ENCODE measurements at places on chromosomes 6 and 20. TPM values are rescaled to one million over a fixed set of nuclear protein-coding genes. Genes with fewer than 3 reads are reported as not detected.

IL20RA gene
- total RNA-seq: not detected

SHLD1 gene
- total RNA-seq: 0.74 TPM

PACSIN1 gene
- total RNA-seq: not detected

ASIP gene
- not detected for total RNA-seq

LGSN gene
- total RNA-seq: not detected

PTPRT gene
- total RNA-seq: not detected

MLN gene
- total RNA-seq: not detected

PTK7 gene
- 257 TPM for total RNA-seq

SPATA25 gene
- total RNA-seq: 1.1 TPM

CENPB gene
- total RNA-seq: 64.7 TPM

ZBTB46 gene
- total RNA-seq: 0.59 TPM

OR2B6 gene
- total RNA-seq: not detected

RBPJL gene
- total RNA-seq: not detected

HAO1 gene
- not detected for total RNA-seq

SALL4 gene
- total RNA-seq: 2.0 TPM

ULBP2 gene
- total RNA-seq: 13.7 TPM

SIGLEC1 gene
- total RNA-seq: not detected

ADGRG6 gene
- 29.9 TPM for total RNA-seq

PTCRA gene
- not detected for total RNA-seq

PDE10A gene
- total RNA-seq: 16.6 TPM

FAM83C gene
- not detected for total RNA-seq

PPP1R16B gene
- total RNA-seq: 0.30 TPM

SLC25A27 gene
- total RNA-seq: 2.4 TPM

TFAP2A gene
- not detected for total RNA-seq

NKAIN4 gene
- not detected for total RNA-seq

MYL9 gene
- 35.2 TPM for total RNA-seq

PPIL1 gene
- 43.4 TPM for total RNA-seq

FHL5 gene
- not detected for total RNA-seq

R3HDML gene
- not detected for total RNA-seq

NEU1 gene
- 133 TPM for total RNA-seq
